Spleen (tissue), 13 donors: ENCODE measurements at places on chromosomes 7 and 10. TPM values are rescaled to one million over a fixed set of nuclear protein-coding genes. Genes with fewer than 3 reads are reported as not detected.

DNA sequence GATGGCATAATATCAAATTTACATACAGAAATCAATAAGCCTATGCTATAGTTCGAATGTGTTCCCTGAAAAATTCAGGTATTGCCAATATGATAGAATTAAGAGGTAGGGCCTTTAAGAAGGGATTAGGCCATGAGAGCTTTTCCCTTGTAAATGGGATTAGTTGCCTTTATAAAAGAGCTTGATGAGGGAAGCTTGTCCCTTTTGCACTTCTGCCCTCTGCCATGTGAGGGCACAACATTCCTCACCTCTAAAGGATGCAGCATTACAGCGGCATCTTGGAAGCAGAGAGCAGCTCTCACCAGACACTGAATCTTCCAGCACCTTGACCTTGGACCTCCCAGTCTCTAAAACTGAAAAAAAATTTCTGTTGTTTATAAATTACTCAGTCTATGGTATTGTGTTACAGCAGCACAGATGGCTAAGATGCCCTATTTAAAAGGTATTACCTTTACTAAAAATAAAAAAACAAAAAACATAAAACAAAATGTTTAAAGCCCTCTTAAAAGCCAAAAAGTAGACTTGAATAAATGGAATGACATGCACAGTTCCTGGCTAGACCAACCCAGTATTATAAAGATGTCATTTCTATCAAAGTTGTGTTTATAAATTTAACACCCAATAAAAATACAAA is 909.6 kb downstream of the REEP3 start:
- no peak overlapping the region for H3K4me3 ChIP-seq
- H3K27me3 ChIP-seq, result no peaks in the 10 kb centered on the region
- no peak overlapping the region for H3K27ac ChIP-seq
- DNase-seq, result no peak
- H3K4me1 ChIP-seq, result no peaks in the 10 kb centered on the region

The SRRM3 gene
- 0.54 TPM for total RNA-seq

The MYPN gene
- total RNA-seq, result 0.94 TPM

The FAM25A gene
- total RNA-seq, result not detected

The OR2A42 gene
- total RNA-seq, result not detected

The ENTPD1 gene
- 70.7 TPM for total RNA-seq

The OR9A2 gene
- not detected for total RNA-seq

The SERPINE1 gene
- 10.9 TPM for total RNA-seq

GRCh38 chr7:33762911-33763306 is 142.4 kb upstream of the BMPER start:
- H3K4me3 ChIP-seq, result no peak overlapping the region
- no peaks in the 10 kb centered on the region for H3K4me1 ChIP-seq
- no peak for DNase-seq
- no peaks in the 10 kb centered on the region for H3K36me3 ChIP-seq

The COL13A1 gene
- total RNA-seq, result 10.9 TPM

DNA sequence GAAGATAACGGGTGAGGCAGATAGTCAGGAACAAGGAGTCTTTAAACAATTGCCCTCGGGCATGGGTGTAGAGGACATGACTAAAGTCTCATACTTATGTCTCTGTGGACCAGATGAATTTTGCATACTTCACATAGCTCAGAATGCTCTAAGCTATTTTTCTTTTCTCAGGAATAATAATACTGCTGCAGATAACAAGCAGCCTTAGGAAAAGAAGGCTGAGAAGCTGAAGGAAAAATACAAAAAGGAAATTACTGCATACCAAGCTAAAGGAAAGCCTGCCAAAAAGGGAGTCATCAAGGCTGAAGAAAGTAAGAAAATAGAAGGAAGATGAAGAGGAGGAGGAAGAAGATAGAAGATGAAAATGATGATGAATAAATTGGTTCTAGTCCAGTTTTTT is 13.4 kb upstream of the ERCC6 start:
- DNase-seq, result no peak
- no peak overlapping the region for H3K27ac ChIP-seq
- H3K36me3 ChIP-seq, result no peaks in the 10 kb centered on the region
- no peaks in the 10 kb centered on the region for H3K4me1 ChIP-seq
- H3K4me3 ChIP-seq, result no peak overlapping the region

The LRRC4 gene
- total RNA-seq, result 15.4 TPM

- no peaks in the 10 kb centered on the region for H3K36me3 ChIP-seq
- DNase-seq, result no peak
- no peaks in the 10 kb centered on the region for H3K27me3 ChIP-seq
- H3K4me1 ChIP-seq, result no peaks in the 10 kb centered on the region
Measured at GRCh38 chr7:48971173-48971572, 46.8 kb downstream of the CDC14C start.

DNA sequence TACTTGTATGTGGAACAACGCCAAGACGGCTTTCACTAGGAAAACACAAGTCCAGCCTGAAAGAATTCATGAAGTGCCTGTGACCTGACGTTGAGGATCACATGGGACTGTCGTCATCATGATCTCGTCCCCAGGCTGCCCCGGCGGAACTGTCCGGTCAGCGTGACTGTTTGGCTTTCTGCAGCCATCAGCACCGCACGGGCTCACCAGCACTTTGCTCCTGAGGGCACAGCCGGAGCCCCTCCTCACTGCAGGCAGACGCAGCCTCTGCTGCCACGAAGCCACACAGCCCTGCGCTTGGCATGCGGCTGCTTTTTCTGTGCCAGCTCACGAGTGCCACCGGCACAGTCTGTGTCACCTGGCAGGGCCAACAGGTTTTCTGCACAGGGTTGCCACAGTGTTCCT is 9.4 kb upstream of the GET4 start:
- peak; percentile 68 for DNase-seq
- no peak overlapping the region for H3K4me3 ChIP-seq
- H3K36me3 ChIP-seq, result peaks cover 59% of the 10 kb centered on the region
- no peaks in the 10 kb centered on the region for H3K27me3 ChIP-seq
- no peak overlapping the region for H3K27ac ChIP-seq
- H3K4me1 ChIP-seq, result no peaks in the 10 kb centered on the region

DNA sequence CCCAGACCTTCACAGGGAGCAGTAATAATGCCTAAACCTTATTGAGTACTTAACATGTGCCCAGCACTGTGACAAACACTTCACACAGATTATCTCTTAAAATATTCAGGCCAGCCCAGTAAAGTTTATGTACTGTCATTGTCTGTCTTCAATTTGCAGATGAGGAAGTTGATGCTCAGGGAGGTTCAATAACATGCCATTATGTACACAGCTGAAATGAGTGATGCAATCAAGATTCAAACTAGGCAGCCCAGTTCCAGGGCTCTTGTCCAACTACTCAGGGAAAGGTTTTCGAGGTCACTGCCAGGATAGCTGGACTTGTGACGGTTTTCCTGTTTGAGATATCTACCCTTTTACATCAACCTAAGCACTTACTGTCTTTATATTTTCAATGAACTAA is 56.1 kb downstream of the AUTS2 start:
- H3K36me3 ChIP-seq, result no peaks in the 10 kb centered on the region
- H3K4me3 ChIP-seq, result no peak overlapping the region
- no peak overlapping the region for H3K27ac ChIP-seq

DNA sequence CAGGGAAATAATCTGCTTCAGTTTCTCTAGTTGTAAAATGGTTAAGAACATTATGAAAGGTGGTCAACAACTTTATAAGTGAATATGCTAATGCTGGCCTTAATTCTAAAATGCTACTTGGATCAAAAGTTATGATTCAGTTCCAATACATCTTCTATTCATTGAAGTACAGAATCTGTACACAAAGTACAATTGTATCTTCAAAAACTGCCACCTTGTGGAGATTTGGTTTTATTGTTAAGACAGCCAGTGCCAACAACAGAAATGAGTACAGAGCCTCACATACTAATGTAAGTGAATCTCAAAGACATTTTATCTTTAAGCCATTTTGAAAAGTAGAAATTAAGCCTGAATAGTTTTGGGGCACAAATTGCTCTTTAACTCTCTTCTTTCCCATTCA is 194.0 kb downstream of the CFTR start:
- H3K27ac ChIP-seq, result no peak overlapping the region
- no peaks in the 10 kb centered on the region for H3K27me3 ChIP-seq
- DNase-seq, result no peak
- H3K4me1 ChIP-seq, result no peaks in the 10 kb centered on the region

DNA sequence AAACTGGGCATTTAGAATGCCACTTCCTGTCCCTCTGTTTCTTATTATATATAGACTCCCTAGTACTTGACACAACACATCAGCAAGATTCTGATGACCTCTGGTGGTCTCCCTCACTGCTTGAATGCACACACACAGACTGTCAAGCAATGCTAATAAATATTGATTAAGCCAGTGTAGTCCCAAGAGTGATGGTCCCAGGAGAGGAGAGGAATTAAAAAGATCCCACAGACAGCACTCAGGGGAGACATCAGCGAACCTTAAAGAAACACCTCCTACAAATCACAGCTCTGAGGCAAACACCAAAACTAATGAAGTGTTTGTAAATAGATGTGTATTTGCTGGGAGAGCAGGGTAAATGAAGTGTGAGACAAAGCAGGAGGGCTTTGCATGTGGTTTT is 1291.2 kb downstream of the XPNPEP1 start:
- no peak overlapping the region for H3K27ac ChIP-seq
- peaks cover 6% of the 10 kb centered on the region for H3K4me1 ChIP-seq
- DNase-seq, result no peak
- no peaks in the 10 kb centered on the region for H3K27me3 ChIP-seq
- no peaks in the 10 kb centered on the region for H3K36me3 ChIP-seq

- H3K36me3 ChIP-seq, result no peaks in the 10 kb centered on the region
- H3K27ac ChIP-seq, result no peak overlapping the region
- DNase-seq, result no peak
- peaks cover 100% of the 10 kb centered on the region for H3K27me3 ChIP-seq
- H3K4me3 ChIP-seq, result no peak overlapping the region
Measured at GRCh38 chr7:76231071-76231470, 29.4 kb downstream of the SRRM3 start.

DNA sequence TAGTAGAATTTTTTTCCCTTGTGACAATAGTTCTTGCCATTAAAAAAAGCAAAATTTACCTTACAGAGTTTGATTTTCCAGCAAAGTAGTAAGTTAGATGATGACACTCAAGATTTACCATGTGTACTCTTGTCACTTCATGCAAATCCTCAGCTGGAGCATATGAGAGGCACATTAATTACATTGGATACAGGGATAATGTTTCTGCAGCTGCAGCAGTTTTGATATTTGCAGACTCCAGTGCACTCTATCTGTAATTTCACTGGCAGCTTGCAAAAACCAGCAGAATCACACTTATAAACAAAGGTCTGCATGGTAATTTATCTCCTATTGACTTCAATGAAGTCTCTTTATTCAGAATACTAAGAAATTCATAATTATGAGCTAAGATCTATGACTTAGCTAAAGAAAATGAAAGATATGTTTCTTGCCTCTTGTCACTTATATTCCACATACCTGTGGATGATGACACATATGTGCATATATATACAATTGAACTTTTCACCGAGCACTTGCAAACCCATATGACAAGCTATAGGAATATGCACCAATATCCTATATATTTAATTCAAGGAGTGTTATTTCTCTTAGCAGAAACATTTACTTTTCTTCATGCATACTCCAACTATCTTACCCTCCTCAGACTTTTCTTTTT is 530.6 kb downstream of the PHTF2 start:
- H3K4me3 ChIP-seq, result no peak overlapping the region
- no peaks in the 10 kb centered on the region for H3K4me1 ChIP-seq
- no peak overlapping the region for H3K27ac ChIP-seq

The CFTR gene
- not detected for total RNA-seq

DNA sequence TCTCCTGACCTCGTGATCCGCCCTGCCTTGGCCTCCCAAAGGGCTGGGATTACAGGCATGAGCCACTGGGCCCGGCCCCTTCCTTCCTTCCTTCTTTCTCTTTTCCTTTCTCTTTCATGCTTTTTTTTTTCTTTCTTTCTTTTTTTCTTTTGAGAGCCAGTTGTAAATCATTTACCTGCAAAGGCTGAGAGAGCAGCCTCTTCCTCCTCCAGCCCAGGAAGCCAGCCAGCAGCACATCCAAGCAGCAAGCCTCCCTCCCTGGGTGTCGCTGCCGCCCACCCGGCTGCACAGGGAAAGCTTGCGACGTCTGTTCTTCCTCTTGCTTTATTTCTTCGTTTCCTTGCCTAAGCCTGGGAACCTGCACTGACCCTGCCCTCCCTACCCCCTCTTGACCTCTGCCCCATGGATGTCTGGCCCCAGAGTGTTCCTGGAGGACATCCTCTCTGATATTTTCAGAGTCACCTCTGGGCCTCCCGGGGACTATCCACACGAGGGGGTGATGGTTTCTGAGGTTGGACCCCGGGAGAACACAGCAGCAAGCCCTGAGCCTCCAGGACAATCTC is 62.8 kb upstream of the MYL10 start:
- peaks cover 28% of the 10 kb centered on the region for H3K4me1 ChIP-seq
- H3K36me3 ChIP-seq, result no peaks in the 10 kb centered on the region
- no peaks in the 10 kb centered on the region for H3K27me3 ChIP-seq
- no peak overlapping the region for H3K27ac ChIP-seq

GRCh38 chr7:23410446-23411183 is 59.7 kb downstream of the IGF2BP3 start:
- H3K4me3 ChIP-seq, result no peak overlapping the region
- H3K27me3 ChIP-seq, result no peaks in the 10 kb centered on the region
- no peaks in the 10 kb centered on the region for H3K4me1 ChIP-seq
- H3K27ac ChIP-seq, result no peak overlapping the region
- no peaks in the 10 kb centered on the region for H3K36me3 ChIP-seq
- no peak for DNase-seq

The HHEX gene
- 48.5 TPM for total RNA-seq

DNA sequence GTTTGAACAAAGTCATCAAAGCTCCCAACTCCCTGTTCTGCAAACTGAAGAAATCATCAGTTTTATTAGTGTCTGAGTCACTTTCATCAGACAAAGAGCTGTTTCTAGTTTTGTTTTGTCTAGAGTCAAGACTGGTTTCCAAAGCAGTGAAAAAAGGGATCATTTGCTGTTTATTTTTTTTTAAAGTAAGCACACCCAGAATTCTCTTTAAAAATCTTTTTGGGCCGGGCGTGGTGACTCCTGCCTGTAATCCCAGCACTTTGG is 972.0 kb upstream of the CELF2 start:
- no peak for DNase-seq
- H3K36me3 ChIP-seq, result no peaks in the 10 kb centered on the region
- no peaks in the 10 kb centered on the region for H3K27me3 ChIP-seq

The CCDC186 gene
- 45.4 TPM for total RNA-seq

GRCh38 chr7:122306320-122307227 is 2.0 kb upstream of the FEZF1 start:
- no peak overlapping the region for H3K27ac ChIP-seq
- H3K4me3 ChIP-seq, result no peak overlapping the region
- no peaks in the 10 kb centered on the region for H3K36me3 ChIP-seq
- DNase-seq, result no peak
- H3K27me3 ChIP-seq, result peaks cover 57% of the 10 kb centered on the region
